ENCODE measurements at places on chromosomes 13 and 19. TPM values are rescaled to one million over a fixed set of nuclear protein-coding genes. Genes with fewer than 3 reads are reported as not detected.

- DNase-seq, result no peak
Observed at GRCh38 chr13:94414708-94415107, 64.8 kb downstream of the DCT start.

DNA sequence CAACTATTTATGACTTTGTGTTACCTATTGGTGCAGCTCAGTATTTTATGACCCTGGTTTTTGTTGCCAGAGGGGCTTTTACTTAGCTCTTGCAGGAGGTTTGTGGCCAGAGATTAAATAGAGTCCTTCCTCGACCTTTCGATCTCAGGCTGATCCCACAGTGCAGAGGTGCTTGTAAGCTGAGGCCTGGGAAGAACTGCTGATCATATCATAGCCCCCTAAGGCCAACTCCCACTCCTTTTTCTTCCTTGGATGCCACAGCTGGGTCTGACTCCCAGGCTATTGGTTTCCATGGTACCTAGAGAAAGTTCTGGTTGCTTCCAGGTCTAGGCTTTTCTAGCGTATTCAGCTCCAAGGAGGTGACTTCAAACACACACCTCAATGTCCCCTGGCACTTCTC lies 324.9 kb downstream of the FOXO1 start:
- no peak for DNase-seq

The FPR2 gene
- total RNA-seq, result 4.0 TPM

The SH2D3A gene
- total RNA-seq, result 10.4 TPM

DNA sequence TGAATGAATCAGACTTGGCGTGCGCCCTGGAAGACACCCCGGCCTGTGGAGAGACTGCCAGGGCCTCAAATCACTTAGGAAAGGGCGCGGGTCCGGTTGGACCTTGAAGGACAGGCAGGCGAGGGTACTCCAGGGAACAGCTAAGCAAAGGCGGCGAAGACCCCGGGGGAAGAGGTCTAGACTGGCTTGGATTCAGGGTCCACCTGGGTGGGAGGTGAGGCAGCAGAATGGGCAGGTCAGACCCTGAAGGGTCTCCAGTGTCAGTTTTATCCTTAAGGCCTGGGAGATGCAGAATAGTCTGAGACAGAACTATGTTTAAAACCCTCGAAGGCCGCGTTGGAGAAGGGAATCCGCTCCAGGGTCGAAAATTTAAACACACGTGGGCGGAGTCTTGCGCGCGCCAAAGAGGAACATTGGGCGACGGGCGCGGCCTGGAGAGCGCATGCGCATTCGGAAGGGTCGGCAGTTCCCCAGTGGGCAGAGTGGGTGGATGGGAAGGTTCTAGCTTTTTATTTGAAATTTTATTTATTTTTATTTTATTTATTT lies 567 bp upstream of the SMG9 start:
- DNase-seq, result peak; percentile 63

The AP1M2 gene
- total RNA-seq, result 18.0 TPM

GRCh38 chr13:50887151-50887550 lies 22.4 kb upstream of the RNASEH2B start:
- no peak for DNase-seq

GRCh38 chr13:113365583-113365970 lies 1.6 kb upstream of the GRTP1 start:
- DNase-seq, result no peak

DNA sequence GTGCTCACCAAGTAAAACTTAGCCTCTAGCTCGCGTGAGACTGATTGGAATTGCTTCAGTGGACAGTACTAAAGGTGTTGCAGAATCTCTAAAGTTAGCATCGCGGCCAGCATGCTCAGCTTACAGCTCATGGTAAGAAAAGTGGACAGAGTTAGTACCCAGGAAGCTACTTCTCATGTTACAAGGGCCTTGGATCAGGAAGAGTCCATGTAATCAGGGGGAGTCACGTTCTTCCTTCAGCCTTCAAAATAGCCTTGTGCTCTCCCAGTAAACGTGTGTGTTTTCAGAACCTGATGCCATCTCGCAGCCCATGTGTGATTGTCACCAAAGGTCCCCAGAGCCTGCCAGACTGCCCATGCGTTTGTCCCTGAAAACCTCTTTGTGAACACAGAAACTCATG lies 195.8 kb upstream of the RNF113B start:
- DNase-seq, result peak; percentile 21

The LYL1 gene
- 8.1 TPM for total RNA-seq

DNA sequence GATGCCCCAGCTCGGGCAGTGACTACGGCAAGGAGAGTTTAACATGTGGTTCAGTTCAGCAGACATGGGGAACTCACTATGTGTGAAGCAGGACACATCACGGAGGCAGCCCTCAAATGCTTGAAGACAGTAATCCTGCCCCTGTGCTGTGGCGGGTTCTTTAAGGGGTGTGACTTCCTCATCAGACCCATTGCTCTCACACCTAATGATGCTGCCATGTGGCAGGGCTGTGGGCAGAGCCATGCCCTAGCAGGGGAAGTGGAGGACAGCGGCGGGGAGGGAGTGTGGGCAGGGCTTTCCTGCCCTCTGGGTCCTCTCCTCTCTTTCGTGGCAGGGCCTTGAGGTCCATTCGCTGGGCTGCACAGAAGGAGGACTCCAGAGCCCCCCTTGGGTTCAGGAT lies 131.1 kb upstream of the GJB6 start:
- no peak for DNase-seq

The ZNF599 gene
- total RNA-seq, result 3.8 TPM

GRCh38 chr19:42571116-42571515 lies 23.6 kb downstream of the CEACAM8 start:
- DNase-seq, result no peak
